ENCODE measurements at places on chromosomes 4 and X.
A peak's percentile ranks its signal among the peaks of the same experiment; 100 is the strongest.

- DNase-seq: peak; percentile 79
Measured at GRCh38 chr4:6917461-6918271, 8.0 kb downstream of the TBC1D14 start.

DNA sequence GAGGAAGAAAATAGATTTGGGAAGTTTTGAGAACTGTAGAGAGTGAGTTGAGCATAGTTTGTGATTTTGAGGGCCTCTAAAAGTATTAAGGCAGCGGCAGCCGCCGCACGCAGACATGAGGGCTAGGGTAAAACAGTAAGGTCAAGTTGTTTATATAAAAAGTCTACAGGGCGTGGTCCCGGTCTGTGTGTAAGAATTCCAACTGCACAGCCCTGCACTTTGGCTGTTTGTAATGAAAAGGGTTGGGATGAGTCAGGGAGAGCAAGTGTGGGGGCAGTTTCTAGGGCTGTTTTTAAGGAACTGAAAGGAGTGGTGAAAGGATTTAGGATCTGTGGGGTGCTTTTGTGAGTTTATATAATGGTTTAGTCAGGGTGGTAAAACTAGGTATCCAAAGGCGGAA is 55.0 kb downstream of the BEX3 start:
- DNase-seq: no peak

DNA sequence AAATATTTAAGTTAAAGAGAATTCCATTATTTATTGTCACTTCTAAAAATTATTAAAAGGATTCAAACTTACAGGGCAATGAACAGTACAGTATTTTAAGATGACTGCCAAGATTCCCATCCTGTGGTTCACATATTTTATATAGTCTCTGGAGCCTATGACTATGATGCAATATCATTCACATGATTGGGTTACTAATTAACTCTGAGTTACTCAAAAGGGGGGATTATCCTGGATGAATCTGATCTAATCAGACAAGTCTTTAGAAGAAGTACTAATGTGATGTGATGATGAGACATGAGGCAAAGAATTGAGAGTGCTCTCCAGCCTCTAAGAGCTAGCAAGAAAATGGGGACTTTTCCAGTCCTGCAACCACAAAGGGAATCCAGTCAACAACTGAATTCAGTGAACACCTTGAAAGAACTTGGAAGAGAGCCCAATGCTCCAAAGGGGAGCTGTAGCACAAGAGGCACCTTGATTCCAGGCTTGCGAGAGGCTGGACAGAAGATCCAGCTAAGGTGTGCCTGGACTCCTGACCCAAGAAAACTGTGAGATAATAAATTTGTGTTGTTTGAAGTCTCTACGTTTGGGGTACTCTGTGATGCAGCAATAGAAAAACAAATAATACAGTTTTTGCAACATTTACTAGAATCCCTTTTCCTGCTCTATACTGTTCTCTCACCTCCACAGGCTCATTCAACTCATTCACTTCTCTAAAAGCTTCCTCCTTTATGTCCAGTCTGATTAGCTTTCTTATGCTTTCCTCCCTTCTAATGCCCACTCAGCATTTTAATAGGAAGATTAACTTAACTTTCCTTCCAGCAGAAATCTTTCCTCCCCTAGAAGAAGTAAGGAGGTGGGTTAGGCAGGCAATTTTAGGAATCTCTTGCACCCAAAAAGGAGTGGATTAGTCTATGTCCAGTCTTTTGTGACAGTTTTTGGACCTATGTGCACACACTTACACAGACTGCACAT is 133.8 kb upstream of the LCORL start:
- no peak for DNase-seq

DNA sequence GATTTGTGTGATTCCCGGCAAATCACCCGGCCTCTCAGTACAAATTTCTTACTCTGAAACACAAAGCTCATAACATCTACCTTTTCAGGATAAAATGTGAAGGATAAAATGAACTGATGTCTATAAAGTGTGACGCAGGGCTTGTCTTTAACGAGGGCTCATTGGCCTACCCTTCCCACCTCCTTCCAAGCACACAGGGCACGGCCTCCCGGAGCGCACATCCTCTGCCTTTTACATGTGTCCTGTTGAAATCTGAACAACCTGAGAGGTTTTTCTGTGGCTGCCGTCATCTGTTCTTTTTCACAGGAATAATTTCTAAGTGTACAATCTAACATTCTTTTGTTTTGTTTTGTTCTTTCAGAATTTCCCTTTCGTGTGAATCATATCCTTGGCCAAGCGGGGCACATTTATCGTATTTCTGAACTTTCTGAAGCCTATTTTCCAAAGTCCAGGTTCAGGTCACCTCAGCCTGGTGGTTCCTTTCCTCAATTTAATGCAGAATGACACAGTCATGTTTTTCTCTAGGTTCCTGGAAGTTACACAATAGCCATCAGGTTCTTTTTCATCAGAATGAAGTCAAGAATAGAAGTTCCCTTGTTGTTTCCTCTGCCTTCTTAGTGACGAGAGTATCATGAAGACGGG is 53.1 kb upstream of the SPRY1 start:
- DNase-seq: no peak

DNA sequence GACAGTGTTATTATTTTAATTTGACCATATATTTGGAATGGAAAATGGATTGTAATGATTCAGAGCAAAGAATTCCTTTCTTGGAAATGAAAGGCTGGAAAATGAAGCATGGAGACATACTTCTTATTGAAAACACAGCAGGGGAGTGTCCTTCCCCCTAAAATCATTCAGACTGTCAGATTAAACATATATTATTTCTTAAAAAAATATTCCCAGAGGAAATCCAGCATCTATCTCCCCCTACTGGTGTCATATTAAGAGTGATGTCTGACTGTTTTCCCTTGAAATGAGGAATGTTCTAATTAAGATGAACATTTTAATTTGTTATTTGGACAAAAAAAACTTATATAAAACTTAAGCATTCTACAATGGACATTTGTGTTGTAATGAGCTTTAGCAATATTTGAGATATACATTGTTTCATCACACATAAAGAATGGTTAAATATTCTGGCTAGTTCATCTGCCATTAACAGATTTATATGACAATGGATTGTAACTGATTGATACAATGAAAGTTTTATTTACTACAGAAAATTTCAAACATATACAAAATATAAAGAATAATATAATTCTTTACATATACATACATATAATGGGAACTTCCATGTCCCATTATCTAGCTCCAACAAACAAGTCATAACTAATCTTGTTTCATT is 264.6 kb downstream of the SPRY1 start:
- no peak for DNase-seq

Data from kidney (tissue), 22 donors.